NCI-H524 treated with DMSO at 0.1 percent for 48 hours (cell line): ENCODE measurements at places on chromosomes 13 and 19.

DNA sequence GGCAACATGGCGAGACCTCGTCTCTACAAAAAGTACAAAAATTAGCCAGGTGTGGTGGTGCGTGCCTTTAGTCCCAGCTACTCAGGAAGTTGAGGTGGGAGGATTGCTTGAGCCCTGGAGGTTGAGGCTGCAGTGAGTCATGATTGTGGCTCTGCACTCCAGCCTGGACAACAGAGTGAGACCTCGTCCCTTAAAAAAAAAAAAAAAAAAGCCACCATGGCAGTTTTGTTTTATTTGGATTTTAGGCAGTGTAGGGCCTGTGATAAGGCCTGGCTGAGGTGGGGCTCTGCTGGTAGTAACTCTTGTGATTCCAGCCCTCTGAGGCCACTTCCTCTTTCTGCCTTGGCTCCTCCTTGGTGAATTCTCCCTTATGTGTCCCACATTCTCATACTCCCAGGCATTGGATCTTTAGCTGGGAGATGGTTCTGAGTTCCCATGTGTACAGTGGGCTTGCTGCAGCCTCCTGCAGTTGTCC is 39.2 kb downstream of the GATAD2A start:
- DNase-seq = no peak

DNA sequence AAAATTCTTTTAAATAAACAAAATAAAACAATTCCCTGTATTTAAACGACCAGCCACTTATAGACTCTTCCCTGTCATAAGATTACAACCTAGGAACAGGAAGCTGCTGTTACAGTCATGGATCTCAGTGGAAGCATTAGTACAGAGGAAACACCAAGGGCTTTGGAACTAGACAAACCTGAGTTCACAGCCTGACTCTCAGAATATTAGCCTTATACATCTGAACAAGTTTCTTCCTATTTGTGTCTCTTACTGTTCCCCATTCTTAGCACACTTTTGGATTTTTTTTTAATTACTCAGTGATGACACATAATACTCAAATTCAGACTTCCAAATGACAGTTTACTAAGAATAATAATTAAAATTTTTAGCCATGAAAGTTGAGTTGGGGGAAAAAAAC is 46.1 kb downstream of the ZDHHC20 start:
- DNase-seq = no peak

- DNase-seq = no peak
Observed at GRCh38 chr13:80276371-80277289, 64.3 kb downstream of the SPRY2 start.

- DNase-seq = no peak
Observed at GRCh38 chr13:114077933-114078325, 54.5 kb downstream of the RASA3 start.

GRCh38 chr19:283395-283794 is 7.8 kb downstream of the PLPP2 start:
- DNase-seq = no peak

- DNase-seq = no peak
Observed at GRCh38 chr13:23902975-23903905, 5.9 kb upstream of the C1QTNF9B start.

DNA sequence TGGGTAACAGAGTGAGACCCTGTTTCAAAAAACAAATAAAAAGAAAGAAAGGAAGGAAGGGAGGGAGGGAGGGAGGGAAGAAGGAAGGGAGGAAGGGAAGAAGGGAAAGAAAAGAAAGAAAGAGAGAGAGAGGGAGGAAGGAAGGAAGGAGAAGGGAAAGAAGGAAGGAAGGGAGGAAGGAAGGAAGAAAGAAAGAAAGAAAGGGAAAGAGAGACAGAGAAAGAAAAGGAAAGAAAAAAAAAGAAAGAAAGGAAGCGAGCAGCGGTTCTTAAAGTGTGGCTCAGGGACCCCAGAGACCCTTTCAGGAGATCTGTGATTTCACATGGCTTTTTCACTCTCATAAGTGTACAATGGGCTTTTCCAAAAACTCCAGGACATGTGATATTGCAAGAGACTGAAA is 9.9 kb upstream of the CADM4 start:
- DNase-seq = no peak

- no peak for DNase-seq
Observed at GRCh38 chr13:76764916-76765315, 121.3 kb downstream of the KCTD12 start.

DNA sequence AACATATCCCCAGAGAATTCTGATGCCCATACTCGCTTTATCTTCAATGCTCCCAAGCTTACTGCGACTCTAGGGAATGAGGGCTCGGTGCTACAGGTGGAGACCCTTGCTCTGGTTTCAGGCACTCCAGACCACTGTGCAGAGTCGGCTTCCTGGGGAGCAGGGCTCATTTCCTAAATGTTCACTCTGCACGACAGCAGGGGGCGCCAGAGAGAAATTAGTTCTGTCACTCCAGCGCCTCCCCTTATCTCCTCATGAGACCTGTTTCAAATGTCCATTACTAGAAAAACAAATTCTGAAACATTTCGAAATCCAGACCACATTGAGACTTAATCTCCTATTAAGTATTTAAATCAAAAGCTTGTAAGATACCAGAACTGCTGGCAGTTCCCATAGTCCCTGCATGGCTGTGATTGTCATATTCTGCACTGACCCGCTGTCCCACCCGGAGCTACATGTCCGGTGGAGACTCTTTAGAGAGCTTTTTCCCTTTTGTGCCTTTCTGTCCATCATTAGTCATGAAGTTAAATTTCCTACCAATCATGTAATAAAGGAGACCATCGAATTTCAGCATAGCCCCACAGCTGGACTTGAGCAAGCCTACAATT is 22.4 kb downstream of the EPSTI1 start:
- DNase-seq = no peak

DNA sequence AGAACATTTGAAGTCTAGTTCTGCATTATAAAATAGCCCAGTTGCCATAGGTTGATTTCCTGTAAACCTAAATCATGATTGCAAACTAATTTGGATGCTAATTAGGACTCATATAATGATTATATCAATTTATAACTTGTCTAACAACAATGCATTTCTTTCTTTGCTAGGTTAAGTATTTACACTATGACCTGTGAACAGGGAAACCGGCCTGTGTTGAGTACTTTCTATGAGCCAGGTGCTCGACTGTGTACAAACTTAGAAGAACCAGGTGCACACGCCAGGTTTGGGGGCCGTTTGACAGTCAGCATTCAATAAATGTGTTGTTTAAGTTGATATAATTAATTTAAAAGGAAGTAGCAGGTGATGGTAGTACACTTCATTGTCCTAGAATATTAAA is 203.1 kb downstream of the TM9SF2 start:
- no peak for DNase-seq

DNA sequence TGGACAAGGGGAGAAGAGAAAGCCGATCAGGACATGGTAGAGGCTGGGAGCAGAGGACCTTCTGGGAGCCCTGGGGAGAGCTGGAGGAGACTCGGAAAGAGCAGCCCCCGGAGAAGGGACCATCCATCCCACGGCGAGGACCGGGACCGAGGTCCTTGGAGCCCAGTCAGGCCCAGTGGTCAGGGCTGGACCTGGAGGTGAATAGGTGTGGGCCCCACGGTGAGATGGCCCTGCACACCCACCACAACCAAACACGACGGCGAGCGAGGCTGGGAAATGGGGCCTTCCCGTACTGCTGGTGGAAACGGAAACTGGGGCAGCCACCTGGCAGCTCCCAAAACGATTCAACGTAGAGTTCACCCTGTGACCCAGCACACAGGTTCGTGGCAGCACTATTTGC is 3.7 kb upstream of the NTN5 start:
- no peak for DNase-seq

DNA sequence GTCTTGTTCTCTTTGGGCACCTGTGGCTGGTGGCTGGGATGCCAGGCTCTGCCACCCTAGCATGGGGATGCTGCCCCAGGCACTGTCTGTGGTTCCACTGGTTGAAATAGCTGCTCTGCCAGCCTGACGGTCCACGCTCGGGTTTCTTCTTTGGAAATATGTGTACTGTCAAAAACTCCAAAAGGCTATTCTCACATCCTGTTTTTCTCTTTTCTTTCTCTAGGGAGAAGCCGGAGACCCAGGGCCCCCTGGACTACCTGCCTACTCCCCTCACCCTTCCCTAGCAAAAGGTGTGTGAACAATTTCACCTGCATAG is 115.0 kb downstream of the RAB20 start:
- no peak for DNase-seq

- DNase-seq = no peak
Observed at GRCh38 chr19:4986471-4986891, 17.6 kb downstream of the KDM4B start.

GRCh38 chr13:28415994-28416421 is 78.9 kb downstream of the FLT1 start:
- no peak for DNase-seq

DNA sequence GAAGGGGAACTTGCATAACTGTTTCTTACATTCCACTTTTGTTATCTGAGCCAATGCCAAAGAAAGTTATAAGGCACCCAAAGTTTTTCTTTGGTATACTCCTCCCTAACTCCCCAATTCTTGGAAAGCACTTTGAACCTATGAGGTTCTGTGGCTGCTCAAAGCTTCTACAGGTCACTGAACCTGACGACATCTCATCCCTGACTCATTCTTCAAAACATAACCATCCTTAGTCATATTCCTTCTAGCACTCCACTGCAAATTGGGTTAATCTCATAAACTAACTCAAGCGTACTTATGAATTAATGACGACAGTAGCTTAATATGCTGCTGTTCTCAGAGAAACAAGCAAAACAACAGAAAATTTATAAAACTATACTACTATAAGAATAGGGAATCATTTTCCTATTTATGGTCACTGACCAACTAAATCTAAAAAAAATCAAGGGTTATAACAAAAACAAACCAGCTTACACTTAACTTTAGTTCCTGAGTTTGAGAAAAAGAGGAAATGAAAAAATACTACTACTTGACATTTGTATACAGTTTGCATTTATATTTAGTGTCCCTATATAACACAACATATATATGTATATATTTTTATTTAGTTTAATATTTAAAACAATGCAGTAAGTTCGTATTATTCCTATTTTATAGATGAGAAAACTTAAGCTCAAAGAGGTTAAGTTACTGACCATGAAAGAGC is 69.1 kb downstream of the CAB39L start:
- DNase-seq = no peak

- no peak for DNase-seq
Observed at GRCh38 chr19:49553451-49554271, 25.9 kb downstream of the RCN3 start.

- no peak for DNase-seq
Observed at GRCh38 chr13:92807353-92807752, 419.3 kb upstream of the GPC6 start.

- DNase-seq = no peak
Observed at GRCh38 chr13:111493468-111493867, 173.0 kb downstream of the TEX29 start.

DNA sequence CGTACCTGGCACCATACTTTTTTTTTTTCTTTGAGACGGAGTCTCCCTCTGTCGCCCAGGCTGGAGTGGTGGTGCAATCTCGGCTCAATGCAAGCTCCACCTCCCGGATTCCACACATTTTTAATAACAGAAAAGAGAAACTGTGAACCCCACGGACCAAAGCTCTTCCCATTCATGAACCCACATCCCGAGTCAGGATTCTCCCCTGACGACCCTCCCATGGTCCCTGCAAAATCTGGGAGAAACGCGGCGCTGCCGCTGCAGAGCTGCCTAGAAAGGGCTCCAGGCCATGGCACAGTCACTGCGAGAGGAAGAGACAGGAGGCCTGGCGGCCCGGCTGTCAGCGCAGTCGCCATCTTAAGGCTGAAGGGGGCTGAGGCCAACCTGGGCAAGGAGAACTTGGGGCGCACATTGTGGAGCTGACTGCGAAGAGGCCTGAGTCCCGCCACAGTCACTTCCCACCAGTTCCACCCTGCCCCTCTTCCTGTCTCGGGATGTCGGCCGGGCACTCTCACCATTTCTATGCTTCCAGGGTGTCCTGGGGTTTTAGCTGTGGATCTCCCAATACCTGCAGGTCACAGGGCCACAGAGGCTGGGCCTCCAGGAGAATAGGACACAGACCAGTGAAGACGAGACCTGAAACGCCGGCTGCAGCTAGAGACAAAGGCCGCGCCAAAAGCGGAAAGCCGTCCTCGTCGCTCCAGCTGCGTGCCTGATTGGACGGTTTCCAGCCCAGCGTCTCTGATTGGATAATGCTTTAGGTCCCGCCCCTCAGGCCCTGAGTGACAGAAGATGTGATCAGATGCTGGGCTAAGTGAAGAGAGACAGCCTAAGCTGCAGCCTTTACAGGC is 71.0 kb downstream of the ZNF486 start:
- DNase-seq = no peak

DNA sequence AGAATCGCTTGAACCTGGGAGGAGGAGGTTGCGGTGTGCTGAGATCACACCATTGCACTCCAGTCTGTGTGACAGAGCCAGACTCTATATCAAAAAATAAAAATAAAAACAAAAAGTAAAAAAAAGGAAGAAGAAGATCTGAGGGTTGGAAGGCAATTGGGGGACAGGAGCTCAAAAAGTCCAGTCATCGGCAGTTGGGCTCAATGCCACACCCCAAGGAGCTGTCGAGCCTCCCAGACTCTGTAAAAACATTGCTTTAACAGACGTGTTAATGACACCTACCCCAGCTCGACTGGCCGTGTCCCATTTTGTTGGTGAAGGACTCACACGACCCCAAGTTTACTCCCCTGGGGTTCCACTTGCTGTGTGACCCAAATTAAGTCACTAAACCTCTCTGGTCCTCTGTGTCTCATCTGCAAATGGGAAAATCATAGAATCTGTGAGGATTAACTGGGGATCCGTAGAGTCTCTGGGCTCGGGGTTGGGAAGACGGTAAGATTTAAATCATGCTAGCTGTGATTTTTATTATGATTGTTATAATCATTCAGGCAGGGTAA is 7.0 kb downstream of the GNA15 start:
- DNase-seq = no peak

GRCh38 chr19:53076984-53077383 is 26.2 kb downstream of the ZNF160 start:
- DNase-seq = no peak

DNA sequence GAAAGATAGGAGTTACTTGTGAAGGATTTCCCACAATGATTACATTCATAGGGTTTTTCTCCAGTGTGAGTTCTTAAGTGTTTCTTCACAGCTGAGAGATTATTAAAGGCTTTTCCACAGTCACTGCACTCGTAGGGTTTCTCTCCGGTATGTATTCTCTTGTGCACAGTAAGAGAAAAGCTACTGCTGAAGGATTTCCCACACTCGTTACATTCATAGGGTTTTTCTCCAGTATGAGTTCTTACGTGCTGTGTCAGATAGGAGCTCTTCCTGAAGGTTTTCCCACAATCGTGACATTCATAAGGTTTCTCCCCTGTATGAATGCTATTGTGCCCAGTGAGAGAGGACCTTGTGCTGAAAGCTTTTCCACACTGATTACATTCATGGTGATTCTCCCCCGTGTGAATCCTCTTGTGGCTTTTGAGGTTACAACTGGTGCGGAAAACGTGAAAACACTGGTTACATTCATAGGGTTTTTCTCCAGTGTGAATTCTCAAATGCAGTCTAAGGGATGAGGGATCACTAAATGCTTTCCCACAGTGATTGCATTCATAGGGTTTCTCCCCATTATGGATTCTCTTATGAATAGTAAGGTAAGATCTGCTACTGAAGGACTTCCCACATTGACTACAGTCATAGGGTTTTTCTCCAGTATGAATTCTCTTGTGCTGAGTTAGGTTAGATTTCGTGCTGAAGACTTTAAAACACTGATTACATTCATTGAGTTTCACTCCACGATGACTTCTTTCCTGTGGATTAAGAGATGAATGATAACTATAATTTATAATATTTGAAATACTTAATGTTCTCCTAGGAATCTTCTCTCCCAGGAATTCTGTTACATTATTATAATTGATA is 20.6 kb downstream of the ZNF558 start:
- DNase-seq = no peak

- peak; percentile 36 for DNase-seq
Observed at GRCh38 chr13:27359199-27359821, 65.1 kb upstream of the GTF3A start.

GRCh38 chr13:67392014-67392413 is 161.9 kb upstream of the PCDH9 start:
- no peak for DNase-seq
